Frontal cortex (tissue), 4 donors: ENCODE measurements at places on chromosomes 11 and 22. TPM values are rescaled to one million over a fixed set of nuclear protein-coding genes. Genes with fewer than 3 reads are reported as not detected.

MAP6 gene
- 64.0 TPM for total RNA-seq

MUC5AC gene
- not detected for total RNA-seq

TMPRSS5 gene
- 0.41 TPM for total RNA-seq

RAB3IL1 gene
- total RNA-seq = 1.6 TPM

TEF gene
- total RNA-seq = 7.3 TPM

OR52A1 gene
- total RNA-seq = under 0.01 TPM

OR2D2 gene
- 0.41 TPM for total RNA-seq

GUCY1A2 gene
- total RNA-seq = 108 TPM

TRIM48 gene
- total RNA-seq = not detected

HORMAD2 gene
- 0.41 TPM for total RNA-seq

SMTNL1 gene
- not detected for total RNA-seq

SLCO2B1 gene
- total RNA-seq = 5.7 TPM

RCOR2 gene
- 14.3 TPM for total RNA-seq

KRTAP5-9 gene
- total RNA-seq = not detected

OR10S1 gene
- total RNA-seq = not detected

TUG1 gene
- 55.8 TPM for total RNA-seq

KLHL35 gene
- 28.5 TPM for total RNA-seq

TMEM86A gene
- total RNA-seq = 4.9 TPM

TRIM29 gene
- not detected for total RNA-seq

ACTN3 gene
- not detected for total RNA-seq

OR6T1 gene
- total RNA-seq = not detected

FAM181B gene
- total RNA-seq = 13.0 TPM

MPZL3 gene
- total RNA-seq = 2.4 TPM

OR10G4 gene
- not detected for total RNA-seq

WBP2NL gene
- total RNA-seq = 4.5 TPM

TIMP3 gene
- 12.2 TPM for total RNA-seq

CCND1 gene
- total RNA-seq = 10.2 TPM

CRYAB gene
- total RNA-seq = 6.5 TPM

SPCS2 gene
- 15.9 TPM for total RNA-seq

NXPE1 gene
- total RNA-seq = not detected

ARHGAP42 gene
- total RNA-seq = 7.3 TPM

EMSY gene
- total RNA-seq = 28.9 TPM

MS4A4A gene
- 2.0 TPM for total RNA-seq

OR8G5 gene
- not detected for total RNA-seq

MS4A15 gene
- total RNA-seq = not detected

TH gene
- total RNA-seq = 0.82 TPM

GVQW3 gene
- 16.3 TPM for total RNA-seq

CLDN5 gene
- total RNA-seq = 84.8 TPM

FAM83F gene
- total RNA-seq = 0.41 TPM

POLR2F gene
- total RNA-seq = 26.9 TPM

EFEMP2 gene
- total RNA-seq = 13.0 TPM

EIF4G2 gene
- total RNA-seq = 941 TPM

OR4A16 gene
- total RNA-seq = not detected

OR5AL1 gene
- total RNA-seq = not detected

SERHL2 gene
- total RNA-seq = 4.9 TPM

PDXP gene
- total RNA-seq = 44.0 TPM

C11orf91 gene
- total RNA-seq = not detected

UBQLN3 gene
- total RNA-seq = under 0.01 TPM

TMEM121B gene
- total RNA-seq = 9.4 TPM

MYEOV gene
- not detected for total RNA-seq

CARS1 gene
- 33.8 TPM for total RNA-seq
